ENCODE measurements at places on chromosomes 13 and 19. TPM values are rescaled to one million over a fixed set of nuclear protein-coding genes. Genes with fewer than 3 reads are reported as not detected.

The B3GNT3 gene
- 0.14 TPM for total RNA-seq

The ACP7 gene
- under 0.01 TPM for total RNA-seq

The CNFN gene
- 0.85 TPM for total RNA-seq

The NCAN gene
- total RNA-seq: 0.14 TPM

The NDUFA11 gene
- 218 TPM for total RNA-seq

The ZNF296 gene
- 0.19 TPM for total RNA-seq

The PRDX2 gene
- 202 TPM for total RNA-seq

The DOCK6 gene
- total RNA-seq: 3.9 TPM

The PGLYRP2 gene
- 0.71 TPM for total RNA-seq

The METTL21C gene
- not detected for total RNA-seq

The ZNF471 gene
- total RNA-seq: 1.4 TPM

The FXYD1 gene
- total RNA-seq: 3.2 TPM

The STAP2 gene
- total RNA-seq: 20.8 TPM

The NTN5 gene
- total RNA-seq: 0.09 TPM

The UTP14C gene
- 10.2 TPM for total RNA-seq

The CPB2 gene
- 0.05 TPM for total RNA-seq

The POLR1D gene
- 122 TPM for total RNA-seq

The SKA3 gene
- total RNA-seq: 35.1 TPM

The NXNL1 gene
- not detected for total RNA-seq

- no peaks in the 10 kb centered on the region for H3K27me3 ChIP-seq
- H3K36me3 ChIP-seq: no peaks in the 10 kb centered on the region
- H3K4me3 ChIP-seq: no peak overlapping the region
- no peak overlapping the region for H3K27ac ChIP-seq
Observed at GRCh38 chr13:98274921-98275487, 97.9 kb upstream of the RNF113B start.

DNA sequence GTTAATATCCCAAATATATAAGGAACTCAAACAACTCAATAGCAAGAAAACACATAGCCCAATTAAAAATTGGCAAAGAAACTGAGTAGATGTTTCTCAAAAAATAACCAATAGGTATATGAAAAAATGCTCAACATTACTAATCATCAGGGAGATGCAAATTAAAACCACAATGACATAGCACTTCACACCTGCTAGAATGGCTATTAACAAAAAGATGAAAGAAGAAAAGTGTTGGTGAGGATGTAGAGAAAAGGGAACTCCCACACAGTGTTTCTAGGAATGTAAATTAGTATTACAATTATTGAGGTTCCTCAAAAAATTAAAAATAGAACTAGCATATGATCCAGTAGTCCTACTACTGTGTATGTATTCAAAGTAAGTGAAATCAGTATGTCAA is 1212.8 kb downstream of the DIAPH3 start:
- DNase-seq: no peak
- no peak overlapping the region for H3K27ac ChIP-seq
- no peak overlapping the region for H3K4me3 ChIP-seq
- no peaks in the 10 kb centered on the region for H3K36me3 ChIP-seq

DNA sequence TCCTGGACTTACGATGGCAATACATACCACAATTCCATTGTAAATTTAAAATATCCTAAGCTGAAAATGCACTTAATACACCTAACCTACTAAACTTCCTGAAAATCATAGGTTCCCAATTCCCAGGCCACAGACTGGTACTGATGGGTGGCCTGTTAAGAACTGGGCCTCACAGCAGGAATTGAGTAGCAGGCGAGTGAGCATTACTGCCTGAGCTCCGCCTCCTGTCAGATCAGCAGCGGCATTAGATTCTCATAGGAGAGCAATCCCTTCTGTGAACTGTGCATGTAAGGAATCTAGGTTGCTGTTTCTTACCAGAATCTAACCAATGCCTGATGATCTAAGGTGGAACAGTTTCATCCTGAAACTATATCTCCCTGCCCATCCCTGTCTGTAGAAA is 1670.2 kb upstream of the PCDH20 start:
- H3K27ac ChIP-seq: no peak overlapping the region
- no peaks in the 10 kb centered on the region for H3K36me3 ChIP-seq
- no peaks in the 10 kb centered on the region for H3K4me1 ChIP-seq
- DNase-seq: no peak
- H3K27me3 ChIP-seq: no peaks in the 10 kb centered on the region

- no peaks in the 10 kb centered on the region for H3K27me3 ChIP-seq
- no peaks in the 10 kb centered on the region for H3K4me1 ChIP-seq
- DNase-seq: no peak
- no peak overlapping the region for H3K27ac ChIP-seq
Observed at GRCh38 chr13:40505196-40505595, 161.2 kb downstream of the FOXO1 start.

DNA sequence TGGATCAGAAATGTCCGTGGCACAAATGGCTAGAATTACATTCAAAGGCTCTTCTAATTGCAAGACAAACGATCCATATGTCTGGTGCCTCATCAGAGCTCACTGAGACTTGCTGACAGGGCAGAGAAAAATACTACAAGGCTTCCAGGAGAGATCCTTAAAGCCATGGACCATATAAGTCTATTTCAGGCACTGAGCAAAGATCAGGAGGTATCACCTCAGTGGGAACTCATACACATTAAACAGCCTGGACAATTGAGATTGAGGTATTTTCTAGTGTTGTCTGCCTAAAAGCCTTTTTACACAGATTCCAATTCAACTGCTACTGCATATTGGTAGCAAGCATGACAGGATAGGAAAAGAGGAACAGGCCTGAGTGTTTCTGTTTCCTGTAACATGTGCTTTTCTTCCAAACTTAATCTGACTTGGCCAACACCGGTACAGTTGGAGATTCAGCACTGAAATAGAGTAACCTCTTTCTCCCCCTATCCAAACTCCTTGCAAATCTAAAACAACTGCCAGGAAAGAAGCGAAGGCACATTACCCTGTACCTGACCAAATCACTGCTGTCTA is 65.9 kb downstream of the SERP2 start:
- no peaks in the 10 kb centered on the region for H3K27me3 ChIP-seq
- peaks cover 11% of the 10 kb centered on the region for H3K4me1 ChIP-seq
- H3K36me3 ChIP-seq: peaks cover 2% of the 10 kb centered on the region
- DNase-seq: no peak
- H3K27ac ChIP-seq: no peak overlapping the region

- no peaks in the 10 kb centered on the region for H3K4me1 ChIP-seq
- no peak overlapping the region for H3K4me3 ChIP-seq
- no peaks in the 10 kb centered on the region for H3K27me3 ChIP-seq
- no peaks in the 10 kb centered on the region for H3K36me3 ChIP-seq
Observed at GRCh38 chr13:35675651-35676050, 199.2 kb upstream of the MAB21L1 start.

DNA sequence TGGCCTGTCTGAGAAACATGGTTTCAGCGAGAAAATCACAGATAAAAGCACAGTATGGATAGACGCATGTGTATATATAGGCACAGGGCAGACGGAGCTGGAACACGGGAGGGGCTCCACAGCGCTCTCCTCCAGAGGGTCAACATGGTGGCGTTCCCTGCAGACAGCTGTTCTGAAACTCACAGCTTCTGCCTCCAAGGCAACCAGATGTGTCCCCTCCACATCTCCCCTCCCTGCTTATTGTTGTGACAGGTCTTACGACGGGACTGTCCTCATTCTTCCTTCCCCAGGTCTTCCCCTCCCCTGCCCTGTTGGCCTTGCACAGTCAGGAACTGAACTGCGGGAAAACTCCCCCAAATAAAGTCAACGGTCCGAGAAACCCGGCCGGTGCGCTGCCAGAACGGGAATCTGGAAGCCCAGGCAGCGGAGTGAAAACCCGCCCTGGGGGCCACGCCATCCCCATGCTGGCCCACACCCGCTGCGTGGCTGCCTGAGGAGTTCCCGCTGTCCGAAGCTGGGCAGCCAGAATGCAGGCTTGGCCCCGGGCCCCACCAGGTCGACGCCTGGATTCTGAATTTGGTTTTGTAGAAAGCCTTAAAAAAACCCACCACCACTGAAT is 2.6 kb upstream of the TIMM13 start:
- H3K36me3 ChIP-seq: peaks cover 57% of the 10 kb centered on the region
- H3K27ac ChIP-seq: no peak overlapping the region
- H3K27me3 ChIP-seq: no peaks in the 10 kb centered on the region
- no peak overlapping the region for H3K4me3 ChIP-seq
- no peak for DNase-seq

- no peaks in the 10 kb centered on the region for H3K36me3 ChIP-seq
- no peak for DNase-seq
- no peak overlapping the region for H3K27ac ChIP-seq
- H3K4me3 ChIP-seq: no peak overlapping the region
- H3K4me1 ChIP-seq: peaks cover 4% of the 10 kb centered on the region
- H3K27me3 ChIP-seq: peaks cover 9% of the 10 kb centered on the region
Observed at GRCh38 chr13:30675717-30676116, 58.0 kb downstream of the USPL1 start.

DNA sequence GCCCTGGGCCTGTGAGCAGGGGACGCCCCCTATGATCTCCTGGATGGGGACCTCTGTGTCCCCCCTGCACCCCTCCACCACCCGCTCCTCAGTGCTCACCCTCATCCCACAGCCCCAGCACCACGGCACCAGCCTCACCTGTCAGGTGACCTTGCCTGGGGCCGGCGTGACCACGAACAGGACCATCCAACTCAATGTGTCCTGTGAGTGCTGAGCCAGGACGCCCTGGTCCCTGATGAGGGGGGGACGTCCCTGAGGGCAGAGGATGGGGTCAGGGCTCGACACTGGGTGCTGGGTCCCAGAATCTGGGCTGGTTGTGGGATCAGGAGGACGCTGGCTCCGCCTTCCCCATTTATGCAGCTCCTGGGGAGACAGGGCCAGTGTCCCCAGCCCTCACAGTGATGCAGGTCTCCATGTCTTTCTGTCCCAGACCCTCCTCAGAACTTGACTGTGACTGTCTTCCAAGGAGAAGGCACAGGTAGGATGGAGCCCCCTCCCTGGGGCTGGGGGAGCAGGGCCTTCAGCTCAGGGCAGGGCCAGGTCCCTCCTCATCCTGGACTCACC is 2.5 kb downstream of the SIGLEC7 start:
- no peak overlapping the region for H3K27ac ChIP-seq
- no peaks in the 10 kb centered on the region for H3K27me3 ChIP-seq
- no peaks in the 10 kb centered on the region for H3K4me1 ChIP-seq
- DNase-seq: no peak

- no peaks in the 10 kb centered on the region for H3K4me1 ChIP-seq
- no peaks in the 10 kb centered on the region for H3K27me3 ChIP-seq
- DNase-seq: no peak
- no peak overlapping the region for H3K27ac ChIP-seq
- no peaks in the 10 kb centered on the region for H3K36me3 ChIP-seq
Observed at GRCh38 chr19:4802711-4803110, 11.2 kb downstream of the FEM1A start.

GRCh38 chr13:106151056-106151699 is 384.3 kb downstream of the EFNB2 start:
- peaks cover 2% of the 10 kb centered on the region for H3K4me1 ChIP-seq
- no peaks in the 10 kb centered on the region for H3K27me3 ChIP-seq
- H3K27ac ChIP-seq: no peak overlapping the region
- no peak for DNase-seq
- no peaks in the 10 kb centered on the region for H3K36me3 ChIP-seq

- no peak overlapping the region for H3K27ac ChIP-seq
- no peak overlapping the region for H3K4me3 ChIP-seq
- DNase-seq: no peak
- H3K4me1 ChIP-seq: no peaks in the 10 kb centered on the region
- H3K36me3 ChIP-seq: no peaks in the 10 kb centered on the region
- no peaks in the 10 kb centered on the region for H3K27me3 ChIP-seq
Observed at GRCh38 chr13:20882206-20882605, 20.3 kb downstream of the XPO4 start.

GRCh38 chr13:107817647-107818287 is 397.6 kb downstream of the LIG4 start:
- H3K36me3 ChIP-seq: no peaks in the 10 kb centered on the region
- no peak overlapping the region for H3K4me3 ChIP-seq
- no peak overlapping the region for H3K27ac ChIP-seq
- H3K4me1 ChIP-seq: no peaks in the 10 kb centered on the region

DNA sequence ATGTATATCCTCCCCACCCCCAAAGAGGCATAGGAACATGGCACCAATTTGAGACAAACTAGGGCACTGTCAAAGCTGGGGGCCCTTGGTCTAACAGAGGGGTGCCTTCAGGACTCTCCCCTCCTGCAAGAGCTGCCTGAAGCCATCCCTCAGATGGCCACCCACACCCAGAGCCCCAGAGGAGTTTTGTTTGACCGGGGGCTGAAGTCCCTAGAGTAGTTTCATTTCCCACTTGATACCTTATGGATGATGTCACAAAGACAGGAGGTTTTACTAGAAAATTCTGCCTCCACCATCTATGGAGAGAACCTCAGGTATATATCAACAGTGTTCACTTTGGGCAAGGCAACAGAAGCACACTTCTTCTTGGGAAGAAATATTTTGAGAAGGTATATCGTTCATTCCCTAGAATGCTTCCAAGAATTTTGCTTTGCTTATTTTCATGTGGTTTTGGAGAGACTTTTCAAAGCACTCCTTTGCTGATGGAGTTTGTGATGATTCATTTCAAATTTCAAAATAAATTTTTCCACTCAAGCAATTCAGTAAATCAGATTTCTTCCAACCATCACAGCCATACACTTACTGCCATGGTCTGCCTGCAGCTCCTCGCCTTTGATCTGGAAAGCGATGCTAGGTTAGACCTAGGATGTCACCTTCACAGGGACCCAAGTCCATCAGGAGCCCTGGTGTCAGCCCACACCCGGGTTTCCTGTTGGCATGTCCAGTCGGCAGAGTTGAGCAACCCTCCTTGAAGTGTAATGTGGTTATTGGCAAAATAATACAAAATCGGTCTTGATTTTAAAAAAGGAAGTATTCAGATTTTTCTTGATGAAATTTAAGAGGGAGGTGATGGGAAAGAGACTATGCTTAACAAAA is 207.0 kb downstream of the SHISA2 start:
- H3K36me3 ChIP-seq: no peaks in the 10 kb centered on the region
- peaks cover 30% of the 10 kb centered on the region for H3K4me1 ChIP-seq
- H3K27me3 ChIP-seq: no peaks in the 10 kb centered on the region
- no peak overlapping the region for H3K27ac ChIP-seq

DNA sequence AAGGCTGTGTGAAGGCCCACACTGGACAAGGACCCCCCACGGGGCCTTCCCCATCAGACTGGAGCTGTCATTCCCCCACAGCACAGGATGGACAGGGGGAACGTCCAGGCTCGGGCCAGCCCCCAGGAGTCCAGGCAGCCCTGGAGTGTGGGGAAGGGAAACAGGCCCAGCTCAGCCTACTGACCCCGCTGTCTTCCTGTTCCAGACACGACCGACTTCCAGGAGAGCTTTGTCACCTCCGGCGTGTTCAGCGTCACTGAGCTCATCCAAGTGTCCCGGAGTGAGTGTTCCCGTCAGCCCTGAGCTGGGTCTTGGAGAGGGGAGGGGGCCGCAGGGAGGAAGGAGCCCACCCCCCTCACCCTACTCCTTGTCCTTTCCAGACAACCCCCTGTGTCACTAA is 47.0 kb downstream of the SMIM24 start:
- DNase-seq: no peak
- H3K4me3 ChIP-seq: no peak overlapping the region
- peaks cover 10% of the 10 kb centered on the region for H3K4me1 ChIP-seq
- no peak overlapping the region for H3K27ac ChIP-seq
- H3K27me3 ChIP-seq: peaks cover 6% of the 10 kb centered on the region
- H3K36me3 ChIP-seq: no peaks in the 10 kb centered on the region

- no peaks in the 10 kb centered on the region for H3K27me3 ChIP-seq
- no peaks in the 10 kb centered on the region for H3K4me1 ChIP-seq
- DNase-seq: no peak
- no peak overlapping the region for H3K4me3 ChIP-seq
- no peaks in the 10 kb centered on the region for H3K36me3 ChIP-seq
- H3K27ac ChIP-seq: no peak overlapping the region
Observed at GRCh38 chr13:37752146-37752545, 117.4 kb downstream of the TRPC4 start.
